ENCODE measurements at places on chromosomes 7 and 10.

DNA sequence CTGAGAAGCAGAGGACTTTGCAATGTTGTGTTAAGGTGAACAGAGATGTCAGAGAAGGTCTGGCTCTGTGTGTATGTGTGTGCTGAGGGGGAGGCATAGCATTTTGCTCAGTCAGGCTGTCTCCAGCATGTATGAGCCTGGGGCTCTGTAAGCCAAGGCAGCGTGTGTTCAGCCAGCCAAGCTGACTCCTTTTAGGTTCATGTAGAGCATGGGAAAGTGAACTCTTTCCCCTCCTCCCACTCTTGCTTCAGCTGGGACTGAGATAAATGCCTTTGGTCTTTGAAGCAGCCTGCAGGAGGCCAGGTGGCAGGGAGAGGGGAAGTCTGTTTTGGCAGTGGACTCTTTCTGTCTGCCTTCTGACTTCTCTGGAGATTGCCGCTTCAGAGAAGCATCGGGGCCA is 3.8 kb downstream of the SFXN2 start:
- DNase-seq = peak; percentile 57

GRCh38 chr10:103649654-103650423 is 156.3 kb downstream of the NEURL1 start:
- no peak for DNase-seq

DNA sequence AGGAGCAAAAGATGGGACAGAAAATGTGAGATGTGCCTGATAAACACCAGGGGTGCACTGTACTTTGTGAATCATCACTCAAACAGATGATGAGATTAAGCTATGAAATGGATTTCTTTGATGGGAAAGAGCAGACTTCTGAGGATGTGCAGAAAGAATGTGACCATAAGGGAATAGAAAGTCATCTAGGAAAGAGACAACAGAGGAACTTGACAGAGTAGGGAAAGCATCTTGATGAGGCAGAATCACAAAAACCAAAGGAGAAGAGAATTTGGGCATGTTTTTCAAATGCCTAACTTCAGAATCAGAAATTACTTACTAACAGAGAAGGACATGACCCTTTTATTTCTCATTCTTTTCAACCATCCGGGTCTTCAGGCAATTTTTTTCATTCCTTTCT is 82.4 kb upstream of the LRRTM3 start:
- DNase-seq = peak; percentile 75

GRCh38 chr7:4888161-4888560 is 4.6 kb upstream of the RADIL start:
- no peak for DNase-seq

- no peak for DNase-seq
Measured at GRCh38 chr7:50211130-50212015, 93.1 kb upstream of the IKZF1 start.

GRCh38 chr7:22267930-22268615 is 88.9 kb downstream of the RAPGEF5 start:
- DNase-seq = peak; percentile 8

- no peak for DNase-seq
Measured at GRCh38 chr7:41956705-41957104, 253.8 kb upstream of the INHBA start.

- DNase-seq = peak; percentile 25
Measured at GRCh38 chr7:26078437-26079336, 73.3 kb upstream of the NFE2L3 start.

- no peak for DNase-seq
Measured at GRCh38 chr10:14035506-14035905, 295.2 kb downstream of the FRMD4A start.

GRCh38 chr10:61623161-61623560 is 39.6 kb upstream of the CABCOCO1 start:
- DNase-seq = no peak

GRCh38 chr10:51892965-51893658 is 193.7 kb upstream of the CSTF2T start:
- DNase-seq = no peak

- DNase-seq = peak; percentile 1
Measured at GRCh38 chr7:110442381-110442837, 648.5 kb upstream of the LRRN3 start.

- no peak for DNase-seq
Measured at GRCh38 chr7:5827755-5828154, 46.3 kb upstream of the RNF216 start.

DNA sequence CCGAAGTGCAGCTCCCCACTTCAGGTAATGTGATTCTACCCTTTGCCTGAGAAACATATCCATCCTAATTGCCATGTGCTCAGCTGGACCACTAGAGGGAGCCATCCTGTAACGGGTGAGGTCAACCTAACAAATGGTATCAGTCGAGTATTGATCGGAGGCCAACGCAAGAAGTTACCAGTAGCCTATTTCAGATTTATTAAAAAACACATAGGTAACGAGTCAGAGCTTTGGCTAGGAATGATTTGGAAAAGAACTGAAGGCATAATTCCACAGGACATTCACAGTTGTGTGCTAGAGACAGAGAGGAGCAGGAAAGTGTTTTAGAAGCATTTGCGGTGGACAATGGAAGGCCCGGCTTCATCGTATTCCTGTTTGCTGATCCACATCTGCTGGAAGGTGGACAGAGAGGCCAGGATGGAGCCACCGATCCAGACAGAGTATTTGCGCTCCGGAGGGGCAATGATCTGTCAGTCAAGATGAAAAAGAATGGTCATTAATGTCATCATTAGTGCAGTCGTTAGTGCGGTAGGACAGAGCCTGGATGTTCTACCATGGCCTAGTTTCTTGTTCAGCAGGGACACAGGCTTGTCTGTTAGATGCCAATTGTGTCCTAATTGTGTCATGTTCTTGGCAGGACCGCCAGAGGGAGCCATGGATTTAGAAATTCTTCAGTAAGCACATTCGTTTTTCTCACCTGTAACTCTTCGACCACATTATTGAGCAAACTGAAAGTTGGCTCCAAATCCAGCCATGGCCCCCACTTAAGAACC is 17.5 kb downstream of the ACTA2 start:
- peak; percentile 81 for DNase-seq

GRCh38 chr7:115066050-115066449 is 144.2 kb downstream of the MDFIC start:
- no peak for DNase-seq

GRCh38 chr10:125005312-125006187 is 63.6 kb downstream of the ZRANB1 start:
- no peak for DNase-seq

GRCh38 chr10:126468876-126469643 is 80.8 kb upstream of the ADAM12 start:
- DNase-seq = peak; percentile 66

GRCh38 chr10:123236126-123236525 is 81.9 kb downstream of the BUB3 start:
- no peak for DNase-seq

DNA sequence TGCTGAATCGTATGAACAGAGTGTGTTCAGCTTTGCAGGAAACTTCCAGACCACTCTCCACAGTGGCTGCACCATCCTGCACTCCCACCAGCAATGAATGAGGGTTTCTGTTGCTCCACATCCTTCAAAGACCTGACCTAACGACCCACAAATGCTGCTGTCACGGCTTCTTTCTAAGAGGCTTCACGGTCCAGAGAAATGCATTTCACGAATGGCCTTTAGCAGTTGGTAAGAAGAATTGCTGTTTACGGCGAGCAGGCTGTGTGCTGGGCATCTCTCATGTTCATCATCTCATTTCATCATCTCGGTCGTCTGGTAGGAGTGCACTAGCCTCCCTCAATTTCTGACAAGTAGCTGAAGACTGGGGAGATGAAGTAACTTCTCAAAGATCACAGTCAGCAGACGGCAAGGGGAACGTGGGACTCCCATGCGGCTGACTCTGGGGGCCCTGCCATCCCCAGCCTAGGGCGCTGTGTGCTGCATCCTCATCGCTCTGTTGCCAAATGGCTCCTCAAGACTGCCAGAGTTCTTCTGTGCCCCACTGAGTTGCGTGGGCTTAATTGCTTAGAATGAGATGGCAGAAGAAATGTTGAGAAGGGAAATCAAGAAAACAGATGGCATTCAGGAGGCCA is 72.9 kb downstream of the ADARB2 start:
- DNase-seq = no peak

- DNase-seq = no peak
Measured at GRCh38 chr10:76456197-76456596, 1024.8 kb downstream of the LRMDA start.

- DNase-seq = no peak
Measured at GRCh38 chr7:136698231-136698630, 170.2 kb upstream of the CHRM2 start.

- peak; percentile 26 for DNase-seq
Measured at GRCh38 chr10:74640134-74640921, 186.1 kb upstream of the KAT6B start.

- DNase-seq = peak; percentile 41
Measured at GRCh38 chr7:18495412-18496340, at the start of gene HDAC9. Gene HDAC9, plus strand, starts transcription at chr7:18495749. Its CDS starts 554 bp downstream, at chr7:18496303.

DNA sequence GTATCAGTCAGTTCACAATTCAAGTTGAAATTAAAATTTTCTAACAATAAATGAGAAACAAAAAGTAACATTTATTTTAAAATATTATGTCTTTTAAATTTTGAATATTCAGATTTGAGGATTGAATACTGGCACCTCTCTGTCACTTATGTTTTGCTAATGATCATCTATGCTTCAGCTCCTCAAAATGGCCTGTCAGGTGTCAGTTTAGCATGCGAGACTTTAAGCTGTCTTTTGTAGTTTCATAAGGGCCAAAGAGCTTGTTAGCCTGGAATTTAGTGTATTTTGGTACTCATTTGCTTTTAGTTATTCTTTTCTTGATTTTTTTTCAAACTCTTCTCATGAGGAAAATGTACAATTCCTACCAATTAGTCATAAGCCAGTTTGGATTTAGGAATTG is 102.0 kb upstream of the RPA3 start:
- DNase-seq = no peak

GRCh38 chr10:110531687-110532086 is 34.0 kb downstream of the DUSP5 start:
- no peak for DNase-seq

Measured in fibroblast of upper back skin (primary cell).